ENCODE measurements at places on chromosomes 2 and 18.

GRCh38 chr2:72938455-72938854 is 21.1 kb downstream of the EMX1 start:
- no peak for DNase-seq

DNA sequence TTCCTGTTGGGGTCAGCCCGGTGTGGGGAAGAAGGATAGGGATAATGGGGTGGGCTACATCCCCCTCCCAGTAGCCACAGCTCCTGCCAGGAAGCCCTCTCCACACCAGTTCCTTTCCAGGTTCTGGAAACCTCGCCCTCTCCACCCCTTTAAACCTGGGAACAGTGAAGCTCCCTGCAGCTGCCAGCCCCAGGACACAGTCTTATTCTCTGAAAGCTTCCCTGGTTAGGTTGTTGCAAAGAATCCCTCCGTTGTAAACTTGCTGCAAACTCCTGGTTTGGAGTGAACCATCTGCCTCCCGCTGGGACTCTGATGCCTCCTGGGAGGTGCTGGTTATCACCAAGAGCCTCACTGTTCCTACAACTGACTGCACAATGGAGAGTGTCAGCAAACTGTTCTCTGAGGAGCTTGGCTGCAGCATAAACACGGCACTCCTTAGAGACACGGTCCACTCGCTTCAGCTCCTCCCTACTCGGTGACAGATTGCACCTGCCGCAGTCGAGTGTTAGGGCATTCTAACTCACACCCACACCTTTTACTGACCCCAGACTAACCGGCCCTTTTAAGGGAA is 261.8 kb upstream of the RAB6C start:
- no peak for DNase-seq

GRCh38 chr2:4900861-4901770 is 791.1 kb upstream of the SOX11 start:
- DNase-seq: no peak

DNA sequence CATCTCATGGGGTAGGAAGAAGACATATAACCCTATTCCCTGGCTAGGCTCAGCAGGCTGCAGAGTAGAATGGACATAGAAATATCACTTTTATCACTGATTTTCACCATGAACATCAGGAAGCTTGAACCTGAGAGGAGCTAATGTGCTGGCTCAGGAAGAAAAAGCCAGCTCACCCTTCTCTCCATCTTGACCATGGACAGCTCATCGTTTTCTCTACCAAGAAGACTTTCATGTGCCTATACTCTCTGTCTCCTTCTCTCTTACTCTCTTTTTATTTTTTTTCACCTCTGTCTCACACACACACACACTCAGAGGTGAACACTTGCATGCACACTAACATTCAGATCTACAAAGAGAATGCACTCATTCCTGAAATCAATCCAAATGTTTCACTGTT is 372.8 kb upstream of the CNTNAP5 start:
- DNase-seq: no peak

DNA sequence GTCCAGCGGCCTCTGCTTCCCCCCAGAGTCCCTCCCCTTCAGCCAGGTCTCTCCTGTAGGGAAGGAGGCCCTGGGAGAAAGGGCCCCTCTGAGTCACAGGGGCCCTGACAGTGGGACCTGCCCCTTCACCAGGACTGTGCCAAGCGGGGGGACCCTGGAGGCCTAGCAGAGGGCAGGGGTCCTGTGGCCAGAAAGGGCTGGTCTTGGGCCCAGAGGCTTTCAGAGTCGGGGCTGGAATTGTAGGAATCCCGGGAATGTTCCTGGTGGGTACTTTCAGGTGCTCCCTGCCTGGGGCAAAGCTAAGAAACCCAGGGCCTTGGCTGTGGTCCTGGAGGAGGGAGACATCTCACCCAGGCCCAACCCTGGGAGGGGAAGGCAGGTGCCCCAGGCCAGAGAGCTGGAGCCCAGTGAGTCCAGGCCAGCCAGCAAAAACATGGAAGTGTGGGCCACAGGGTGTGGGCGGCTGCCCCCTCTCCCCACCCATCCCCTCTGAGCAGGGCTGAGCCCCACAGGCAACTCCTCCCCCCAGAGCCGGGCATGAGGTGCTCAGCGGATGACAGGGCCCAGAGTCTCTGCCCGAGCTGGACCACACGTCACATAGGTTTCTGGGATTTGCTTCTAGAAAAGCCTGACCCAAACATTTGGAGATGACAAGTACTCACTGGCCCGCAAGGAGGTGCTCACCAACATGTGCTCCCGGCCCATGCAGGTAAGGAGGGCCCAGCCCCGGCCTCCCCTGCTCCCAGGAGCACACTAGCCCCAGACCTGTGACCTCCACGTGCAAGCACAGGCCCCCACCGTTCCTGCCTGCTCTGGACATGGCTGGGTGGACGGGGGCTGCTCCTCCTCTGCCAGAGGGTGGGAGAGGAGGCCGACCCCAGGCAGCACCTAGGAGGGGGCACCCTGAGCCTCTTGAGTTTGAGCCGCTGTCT is 48.2 kb upstream of the ALPP start:
- DNase-seq: no peak

- DNase-seq: no peak
Observed at GRCh38 chr2:45808294-45808800, 156.9 kb downstream of the PRKCE start.
